Cortex of kidney (tissue), 1 donor: ENCODE measurements at places on chromosomes 6 and 20.

DNA sequence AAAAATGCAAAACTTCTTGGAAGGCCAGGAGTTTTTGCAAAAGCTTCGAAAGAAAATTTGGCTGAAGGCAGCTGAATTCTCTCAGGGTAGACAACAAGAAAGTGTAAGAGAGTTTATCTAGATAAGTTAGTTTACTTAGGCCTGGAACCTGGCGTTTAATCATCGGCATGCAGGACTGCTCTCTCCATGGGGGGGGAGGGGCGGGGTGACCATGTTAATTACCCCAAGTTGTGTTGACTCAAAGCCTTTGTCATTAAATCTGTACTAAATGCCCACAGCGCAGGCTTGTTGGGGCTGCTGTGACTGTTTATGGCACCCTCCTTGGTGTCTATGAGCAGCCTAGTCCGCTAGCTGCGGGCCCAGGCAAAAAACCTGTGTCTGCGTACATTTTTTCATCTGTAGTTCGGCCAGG lies 20.1 kb upstream of the ZNF451 start:
- DNase-seq = no peak

DNA sequence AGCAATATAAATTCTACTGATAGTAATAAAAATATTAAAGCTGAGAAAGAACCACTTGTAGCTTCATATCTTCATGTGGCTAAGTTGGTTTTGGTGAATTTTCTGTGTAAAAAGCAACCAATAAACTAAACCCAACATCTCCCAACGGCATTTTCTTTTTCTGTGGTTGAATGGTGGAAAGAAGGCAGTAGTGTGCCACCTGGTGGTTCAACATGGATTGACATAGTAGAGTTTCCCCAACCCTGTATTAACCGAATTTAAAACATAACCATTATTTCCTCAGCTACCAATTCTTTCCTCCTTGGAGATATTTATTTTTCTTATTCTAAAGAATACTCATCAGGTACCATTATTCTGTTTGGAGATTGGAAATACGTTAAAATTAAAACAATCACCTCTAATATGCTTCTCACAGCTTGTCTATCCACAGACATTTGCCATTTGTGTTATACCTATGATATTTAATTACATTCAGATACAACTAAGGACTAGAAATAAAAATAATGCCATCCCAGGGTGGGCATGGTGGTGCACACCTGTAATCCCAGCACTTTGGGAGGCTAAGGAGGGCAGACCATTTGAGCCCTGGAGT lies 117.1 kb upstream of the EEF1E1 start:
- DNase-seq = no peak

DNA sequence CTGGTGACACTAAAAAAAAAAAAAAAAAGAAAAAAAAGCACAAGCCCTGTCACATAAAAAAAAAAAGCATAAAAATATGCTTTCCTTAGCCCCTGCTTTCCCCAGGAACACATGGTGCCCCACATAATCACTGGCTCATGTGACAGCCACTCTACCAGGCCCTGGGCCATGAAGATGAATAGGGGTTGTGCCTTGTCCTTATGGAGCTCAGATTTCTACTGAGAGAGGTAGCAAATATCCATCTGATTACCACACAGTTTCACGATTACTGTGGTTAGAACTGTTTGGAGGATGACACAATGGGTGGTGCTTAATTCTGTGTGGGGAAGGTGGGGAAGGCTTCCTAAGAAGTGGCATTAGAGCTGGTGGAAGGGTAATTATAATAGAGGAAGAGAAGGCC lies 9.3 kb downstream of the RAET1E start:
- no peak for DNase-seq

DNA sequence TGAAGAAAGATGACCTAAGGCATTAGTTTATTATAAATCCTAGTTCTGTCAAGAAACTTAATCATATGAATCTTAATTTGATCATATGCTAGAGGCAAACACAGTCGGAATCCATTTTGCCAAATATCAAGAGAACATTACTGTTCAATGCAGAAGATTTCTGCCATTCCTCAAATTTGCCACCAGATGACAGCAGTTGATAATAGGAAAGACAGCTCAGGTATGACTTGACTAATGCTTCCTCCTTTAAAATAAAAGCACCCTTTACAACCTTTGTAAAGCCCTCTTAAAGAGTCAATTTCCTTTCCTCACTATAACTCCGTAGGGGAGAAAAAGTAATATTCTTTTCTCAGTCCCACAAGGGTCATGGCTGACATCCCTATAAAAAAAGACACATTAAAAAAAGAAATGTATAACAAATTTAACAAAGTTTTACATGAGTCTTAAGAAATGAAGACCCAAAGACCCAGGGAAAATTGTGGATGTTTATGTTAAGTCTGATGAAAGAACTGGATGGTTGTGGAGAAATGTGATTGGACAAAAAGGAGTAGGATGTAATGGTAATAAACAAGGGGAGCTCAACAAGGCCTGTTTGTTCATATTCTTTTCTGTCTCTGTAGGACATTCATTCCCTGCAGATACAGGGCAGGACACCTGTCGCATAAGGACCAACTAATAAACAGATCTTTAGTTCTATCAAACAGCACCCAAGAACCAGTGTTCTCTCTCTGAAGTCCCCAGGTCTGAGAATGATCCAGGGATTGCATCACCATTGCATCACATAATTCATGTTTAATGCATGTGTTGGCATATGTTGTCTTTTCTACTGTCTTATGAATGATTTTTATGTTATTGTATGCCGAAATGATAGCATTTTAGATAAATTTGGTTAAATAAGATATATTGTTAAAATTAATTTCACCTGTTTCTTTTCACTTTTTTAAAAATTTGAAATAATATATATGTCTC lies 23.0 kb upstream of the IL17A start:
- DNase-seq = no peak

DNA sequence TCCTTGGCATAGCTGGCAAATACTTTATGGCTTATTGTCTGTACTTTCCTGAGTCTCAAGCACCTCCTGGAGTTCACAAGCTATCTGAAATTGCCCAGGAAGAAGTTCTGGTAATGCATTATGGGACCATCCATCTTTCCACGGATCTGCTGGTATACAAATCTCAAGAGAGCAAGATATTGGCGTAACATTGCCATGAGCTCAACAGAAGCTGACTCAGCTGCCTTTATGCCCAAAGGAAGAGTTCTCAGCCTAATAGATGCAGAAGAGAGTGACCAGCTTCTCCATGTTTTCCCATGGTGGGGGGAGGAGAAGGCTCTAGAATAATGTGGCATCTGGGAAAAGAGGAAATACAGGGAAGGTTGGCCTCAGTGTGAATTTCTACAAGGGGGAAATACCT lies 78.7 kb downstream of the UST start:
- no peak for DNase-seq

DNA sequence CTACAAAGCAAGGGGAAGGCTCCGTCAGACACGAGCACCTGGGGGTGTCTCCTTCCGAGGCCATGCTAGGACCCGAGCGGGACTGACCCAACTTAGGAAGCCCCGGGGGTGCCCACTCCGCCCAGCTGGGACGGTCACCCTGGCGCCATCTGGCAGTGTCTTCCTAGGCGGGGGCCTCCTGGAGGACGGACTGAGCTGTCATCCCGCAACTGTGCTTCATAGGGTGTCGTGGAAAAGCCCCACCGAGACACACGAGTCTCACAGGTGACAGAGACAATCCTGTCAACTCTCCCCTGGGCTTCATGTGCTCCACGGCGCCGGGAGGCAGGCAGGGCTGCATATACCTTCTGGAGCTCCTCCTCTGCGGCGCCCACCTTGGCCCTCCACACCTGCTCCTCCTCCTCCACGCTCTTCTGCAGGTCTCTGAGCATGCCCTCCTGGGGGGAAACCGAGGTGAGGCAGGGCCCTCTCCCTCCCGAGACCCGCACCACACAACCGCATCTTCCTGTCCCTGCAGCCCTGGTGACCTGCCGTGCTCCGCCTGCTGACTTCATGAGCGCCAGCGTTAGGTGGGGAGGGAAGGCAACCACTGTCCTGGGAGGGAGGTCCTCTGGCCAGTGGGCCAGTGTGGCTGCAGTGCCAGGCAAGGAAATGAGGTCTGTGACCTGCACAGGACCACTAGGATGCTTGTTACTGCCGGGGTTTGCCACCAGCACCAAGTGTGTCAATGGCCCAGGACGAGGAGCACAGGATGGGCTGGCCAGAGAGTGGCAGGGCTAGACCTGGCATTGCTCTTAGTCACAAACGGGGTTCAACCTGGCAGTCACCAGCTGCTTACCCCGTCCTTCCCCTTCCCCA lies 50.7 kb downstream of the DSTN start:
- DNase-seq = no peak

- DNase-seq = no peak
These were observed 192.5 kb downstream of the TTLL2 start for GRCh38 chr6:167517254-167517916.

GRCh38 chr20:22524393-22525015 lies 59.9 kb downstream of the FOXA2 start:
- DNase-seq = no peak

GRCh38 chr6:79230149-79230548 lies 4.3 kb downstream of the HMGN3 start:
- DNase-seq = no peak

DNA sequence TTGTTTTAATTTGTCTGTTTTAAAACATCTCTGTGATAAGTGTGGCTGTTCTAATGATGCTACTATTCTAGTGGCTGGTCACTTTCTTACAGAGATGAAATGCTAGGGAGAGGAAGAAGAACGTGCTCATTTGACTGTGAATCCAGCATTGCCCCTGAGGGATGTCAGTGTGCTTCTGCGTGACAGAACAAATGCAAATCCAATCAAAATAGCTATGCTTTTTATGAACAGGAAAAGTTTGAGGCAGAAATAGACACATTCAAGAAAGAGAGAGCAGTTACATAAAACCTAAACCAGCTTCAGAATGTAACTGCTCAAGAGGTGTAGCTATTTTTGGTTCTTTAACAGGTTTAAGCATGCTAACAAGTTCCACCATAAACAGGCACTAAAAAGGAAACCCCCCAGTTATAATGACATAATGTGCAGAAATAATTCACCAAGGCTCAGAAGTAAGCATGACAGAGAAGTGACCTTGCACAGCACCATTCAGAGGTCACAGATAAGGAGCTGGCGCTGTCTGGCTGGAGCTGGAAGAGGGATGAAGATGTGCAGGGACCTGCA lies 385.3 kb downstream of the EPM2A start:
- DNase-seq = no peak

- DNase-seq = no peak
These were observed 155.9 kb upstream of the INSM1 start for GRCh38 chr20:20211988-20212518.

DNA sequence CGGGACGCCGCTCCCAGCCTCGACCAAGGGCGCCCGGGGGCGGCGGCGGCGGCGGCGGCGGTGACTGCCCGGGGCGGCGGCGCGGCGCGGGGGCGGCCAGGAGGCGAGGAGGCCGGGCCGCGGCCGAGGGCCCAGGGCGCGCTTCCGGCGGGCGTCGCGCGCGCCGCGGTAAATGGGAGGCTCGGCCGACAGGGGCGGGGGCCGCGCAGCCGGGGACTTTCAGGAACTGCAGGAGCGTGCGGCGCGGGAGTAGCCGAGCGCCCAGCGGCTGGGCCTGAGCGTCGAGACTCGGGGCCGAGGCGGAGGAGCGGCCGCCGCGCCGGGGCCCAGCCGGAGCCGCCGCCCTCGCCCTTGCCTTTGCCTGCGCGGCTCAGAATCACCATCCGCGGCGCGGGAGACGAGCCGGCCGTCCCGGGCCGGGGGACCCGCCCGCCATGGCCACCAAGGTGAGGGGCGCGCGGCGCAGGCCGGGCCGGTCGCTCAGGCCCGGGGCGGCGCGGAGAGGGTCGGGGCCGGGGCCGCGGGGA lies at the start of gene SNX9:
TSS of gene SNX9 (plus strand) at position 246 of the 527 bp plus-strand sequence. CDS start at position 435, 189 bp downstream.
- DNase-seq = no peak

DNA sequence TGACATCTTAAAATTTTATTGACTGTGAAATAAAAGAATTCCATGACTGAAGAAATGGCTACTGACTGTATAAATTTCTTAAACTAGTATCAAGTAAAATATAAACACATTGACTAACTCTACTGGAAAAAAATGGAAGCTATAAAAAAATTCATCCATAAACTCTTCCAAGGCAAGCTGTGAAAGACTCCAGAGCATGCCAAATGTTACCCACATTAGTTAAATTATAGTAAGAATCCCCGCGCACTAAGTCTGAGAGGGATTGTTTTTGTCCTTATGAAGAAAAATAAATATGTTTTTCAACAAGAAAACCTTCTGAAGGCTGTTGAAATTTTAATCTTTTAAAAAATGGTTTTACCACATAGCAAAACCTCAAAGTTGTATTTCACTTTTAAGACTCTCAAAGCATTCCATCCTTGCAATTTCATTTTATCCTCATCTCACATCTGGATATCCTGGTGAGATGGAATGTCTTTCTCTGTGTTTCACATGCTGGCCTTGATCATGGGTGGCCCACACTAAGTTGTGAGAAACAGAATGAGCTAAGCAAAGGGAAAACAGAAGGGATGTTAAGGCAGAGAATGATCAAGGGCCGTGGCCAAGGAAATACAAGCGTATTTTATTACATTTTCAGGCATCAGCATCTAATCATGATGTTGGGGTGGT lies 732.5 kb downstream of the KIF16B start:
- DNase-seq = no peak

GRCh38 chr20:5489601-5490000 lies 172.8 kb upstream of the PROKR2 start:
- no peak for DNase-seq

DNA sequence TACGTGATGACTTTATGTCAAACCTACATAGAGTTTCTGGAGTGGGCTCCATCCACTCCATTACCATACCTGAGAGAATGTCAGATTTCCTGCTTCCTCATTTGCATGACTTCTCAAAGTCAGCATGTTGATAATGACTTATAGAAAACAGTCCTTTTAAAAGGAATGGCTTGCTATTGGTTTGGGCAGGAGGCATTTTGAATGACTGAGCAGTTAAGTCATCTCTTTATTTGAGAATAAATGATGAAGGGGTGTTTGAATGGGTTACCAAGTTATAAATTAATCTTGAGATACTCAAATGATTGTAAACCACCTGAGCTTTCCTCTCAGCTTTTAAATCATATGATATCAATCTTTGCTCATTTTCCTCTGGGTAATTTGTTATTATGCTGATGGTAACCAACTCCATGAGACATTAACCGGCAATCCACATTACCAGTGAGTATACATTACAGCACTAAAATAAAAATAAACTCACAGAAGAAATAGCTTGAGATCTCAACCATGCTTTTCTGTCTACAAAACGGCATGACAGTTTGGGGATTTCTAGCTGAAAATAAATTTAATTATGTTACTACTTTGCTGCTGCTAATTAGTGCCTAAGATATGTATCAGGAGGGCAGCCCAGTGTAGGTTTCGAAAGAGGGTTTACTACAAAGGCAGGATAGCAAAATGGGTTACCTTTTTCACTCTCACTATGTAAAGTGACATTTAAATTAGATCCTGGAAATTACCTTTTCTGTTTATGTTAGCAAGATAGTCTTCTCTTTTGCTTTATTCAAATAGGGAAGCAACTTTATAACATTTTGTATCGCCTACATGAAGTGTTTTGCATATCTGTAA lies 78.8 kb downstream of the RPS12 start:
- no peak for DNase-seq

- DNase-seq = no peak
These were observed 238.6 kb upstream of the PLN start for GRCh38 chr6:118309337-118310093.
